8988T (cell line): ENCODE measurements at places on chromosomes 1 and 21.
A peak's percentile ranks its signal among the peaks of the same experiment; 100 is the strongest.

- DNase-seq: no peak
Observed at GRCh38 chr1:17957588-17958267, 149.9 kb upstream of the IGSF21 start.

DNA sequence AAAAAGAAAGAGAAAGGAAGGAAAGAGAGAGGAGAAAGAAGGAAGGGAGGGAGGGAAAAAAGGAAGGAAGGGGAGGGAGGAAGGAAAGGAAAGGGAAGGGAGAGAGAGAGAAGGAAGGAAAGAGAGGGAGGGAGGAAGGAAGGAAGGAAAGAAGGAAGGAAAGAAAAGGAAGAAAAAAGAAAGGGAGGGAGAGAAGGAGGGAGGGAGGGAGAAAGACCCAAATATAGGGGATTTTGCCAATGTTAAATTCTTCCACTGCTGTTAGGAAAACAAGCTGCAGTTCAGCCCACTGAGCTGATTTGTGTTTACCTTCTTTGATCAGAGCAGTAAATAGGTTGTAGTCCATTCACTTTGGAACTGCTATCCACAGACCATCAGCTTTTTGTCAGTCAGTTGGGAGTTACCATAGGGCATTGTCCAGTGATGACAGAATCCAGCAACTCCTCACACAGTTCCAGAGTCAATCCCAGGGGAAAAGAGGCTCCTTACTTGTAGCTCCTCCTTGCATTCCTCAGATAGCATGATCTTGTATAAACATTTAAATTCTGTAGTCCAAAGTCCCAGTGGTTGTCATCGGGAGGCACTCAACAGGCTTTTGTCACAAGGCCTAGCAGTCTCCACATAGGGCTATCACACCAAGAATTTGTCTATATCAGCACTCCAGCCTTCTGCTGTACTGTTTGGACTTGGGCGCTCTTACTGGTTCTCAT is 13.5 kb upstream of the PPP1R8 start:
- no peak for DNase-seq

DNA sequence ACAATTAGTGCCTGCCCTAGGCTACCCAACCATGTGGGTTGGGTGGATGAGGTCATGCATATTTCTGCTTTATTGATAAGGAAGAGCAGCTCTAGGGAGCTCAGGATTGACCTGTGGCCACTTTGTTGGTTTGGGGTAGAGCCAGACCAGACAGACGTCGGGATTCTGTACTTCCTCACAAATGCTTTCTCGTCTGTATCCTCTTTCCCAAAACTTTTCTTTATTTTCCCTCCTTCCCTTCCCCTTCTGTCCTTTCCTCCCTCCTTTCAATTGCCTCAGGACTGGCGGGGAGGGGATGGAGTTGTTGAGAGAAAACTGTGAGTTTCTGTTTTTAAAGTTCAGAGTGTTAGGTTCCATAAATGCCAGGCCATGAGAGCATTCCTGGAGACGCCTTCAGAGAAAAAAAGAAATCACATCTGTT is 68.0 kb downstream of the UCK2 start:
- no peak for DNase-seq

GRCh38 chr1:87179076-87179810 is 149.4 kb upstream of the LMO4 start:
- no peak for DNase-seq

GRCh38 chr1:165960881-165961280 is 133.5 kb downstream of the UCK2 start:
- DNase-seq: no peak

DNA sequence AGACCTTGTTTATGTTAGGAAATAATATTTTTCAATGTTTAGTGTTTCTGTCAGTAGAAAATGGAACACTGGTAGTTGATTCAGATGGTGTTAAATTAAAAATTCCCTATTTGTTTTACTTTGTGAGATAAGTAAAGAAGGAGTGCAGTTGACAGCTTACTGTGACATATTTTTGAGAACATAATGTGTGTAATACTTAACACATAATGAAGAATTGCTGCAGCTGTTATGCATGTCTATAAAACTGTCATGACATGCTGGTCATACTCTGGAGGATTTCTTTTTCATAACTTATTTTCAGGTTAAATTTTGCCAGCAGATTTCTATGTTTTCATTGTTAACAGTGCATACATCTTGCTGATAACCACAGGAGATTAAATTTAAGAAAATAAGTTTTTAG is 296.1 kb downstream of the CTH start:
- no peak for DNase-seq

GRCh38 chr1:12480748-12481362 is 137.2 kb downstream of the DHRS3 start:
- peak; percentile 43 for DNase-seq

- DNase-seq: no peak
Observed at GRCh38 chr1:93079685-93080141, 630 bp downstream of the MTF2 start.

DNA sequence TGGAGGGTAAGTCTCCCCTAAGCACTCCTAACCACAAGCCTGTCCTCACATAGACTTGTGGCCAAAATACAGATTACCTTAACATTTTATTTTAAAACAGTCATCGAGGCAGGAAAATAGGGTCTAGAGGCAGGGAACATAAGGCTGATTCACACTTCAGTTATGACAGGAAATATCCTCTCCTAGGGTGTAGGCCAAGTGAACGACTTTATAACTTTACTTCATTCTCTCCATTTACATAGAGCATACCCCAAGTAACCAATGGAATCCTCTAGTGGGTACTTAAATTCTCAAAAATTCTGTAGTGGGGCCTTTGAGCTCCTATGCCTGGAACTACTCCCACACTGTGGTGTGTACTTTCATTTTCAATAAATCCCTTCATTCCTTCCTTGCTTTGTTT is 113.0 kb downstream of the WDR3 start:
- no peak for DNase-seq

DNA sequence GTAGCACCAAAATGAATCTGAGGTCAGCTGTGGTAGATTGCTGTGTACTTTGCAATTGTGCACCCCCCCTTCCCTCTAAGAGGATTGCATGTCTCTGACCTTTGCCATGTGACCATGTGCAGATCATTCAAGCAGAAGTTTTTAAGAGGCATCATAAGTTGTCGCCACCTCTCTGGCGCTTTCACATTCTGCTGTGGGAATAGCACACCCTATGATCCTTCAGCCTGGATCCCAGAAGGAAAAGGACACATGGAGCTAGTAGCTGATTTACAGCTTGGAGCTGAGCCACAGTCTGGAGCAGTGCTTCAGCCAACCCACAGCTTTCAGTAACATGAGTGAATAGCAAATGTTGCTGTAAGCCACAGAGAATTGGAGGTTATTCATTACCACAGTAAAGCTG is 158.5 kb downstream of the TSEN15 start:
- DNase-seq: no peak

DNA sequence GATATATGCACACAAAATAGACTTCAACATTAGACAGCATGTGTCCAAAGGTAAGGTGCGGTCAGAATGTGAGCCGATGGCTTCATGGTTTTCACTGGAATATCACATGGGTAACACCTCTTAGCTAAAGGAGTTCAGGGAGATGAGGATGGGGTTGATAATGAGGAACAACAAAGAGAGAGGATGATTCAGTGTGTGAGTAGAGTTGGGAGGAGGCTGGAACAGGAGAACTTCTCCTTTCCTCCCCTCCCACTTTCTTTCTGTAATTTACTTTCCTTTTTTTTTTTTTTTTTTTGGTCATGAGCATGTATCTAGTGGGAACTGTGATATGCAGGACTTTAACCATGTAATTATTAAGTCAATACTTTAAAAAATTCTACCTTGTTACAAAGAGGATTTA is 99.4 kb downstream of the FASLG start:
- DNase-seq: no peak

DNA sequence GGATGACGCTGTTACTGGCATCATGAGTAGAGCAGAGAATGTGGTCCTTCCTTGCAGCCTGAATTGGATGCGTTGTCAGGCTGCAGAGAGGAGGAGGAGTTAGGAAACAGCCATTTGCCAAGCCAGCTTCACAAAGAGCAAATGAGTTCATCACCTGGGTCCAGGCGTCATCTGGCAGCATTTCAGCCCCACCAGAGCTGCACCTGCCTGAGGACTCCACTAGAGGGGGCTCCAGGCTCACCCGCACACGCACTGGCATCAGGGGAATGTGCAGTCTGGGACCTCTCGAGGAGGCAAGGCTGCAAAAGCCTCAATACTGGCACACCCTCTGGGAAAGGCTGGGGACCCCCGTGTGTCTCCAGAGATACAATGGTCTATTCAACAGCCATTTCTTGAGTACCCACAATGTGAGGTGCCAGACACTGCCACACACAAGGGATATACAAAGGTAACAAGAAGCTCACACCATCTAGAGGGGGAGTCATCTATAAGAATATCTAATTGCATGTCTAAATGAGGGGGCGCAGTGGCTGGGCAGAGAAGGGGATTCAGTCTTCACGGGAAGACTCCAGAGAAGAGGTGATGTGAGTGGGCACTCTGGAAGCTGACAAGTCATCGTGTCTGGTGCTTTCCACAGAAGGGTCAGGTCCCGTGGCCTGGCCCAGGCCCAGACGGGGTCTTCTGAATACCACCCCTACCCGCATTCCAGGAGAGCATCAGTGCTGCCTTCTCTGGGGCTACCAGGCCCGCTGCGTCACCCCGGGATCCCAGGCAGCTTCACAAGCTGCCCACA is 53.5 kb upstream of the CNTN2 start:
- peak; percentile 97 for DNase-seq

DNA sequence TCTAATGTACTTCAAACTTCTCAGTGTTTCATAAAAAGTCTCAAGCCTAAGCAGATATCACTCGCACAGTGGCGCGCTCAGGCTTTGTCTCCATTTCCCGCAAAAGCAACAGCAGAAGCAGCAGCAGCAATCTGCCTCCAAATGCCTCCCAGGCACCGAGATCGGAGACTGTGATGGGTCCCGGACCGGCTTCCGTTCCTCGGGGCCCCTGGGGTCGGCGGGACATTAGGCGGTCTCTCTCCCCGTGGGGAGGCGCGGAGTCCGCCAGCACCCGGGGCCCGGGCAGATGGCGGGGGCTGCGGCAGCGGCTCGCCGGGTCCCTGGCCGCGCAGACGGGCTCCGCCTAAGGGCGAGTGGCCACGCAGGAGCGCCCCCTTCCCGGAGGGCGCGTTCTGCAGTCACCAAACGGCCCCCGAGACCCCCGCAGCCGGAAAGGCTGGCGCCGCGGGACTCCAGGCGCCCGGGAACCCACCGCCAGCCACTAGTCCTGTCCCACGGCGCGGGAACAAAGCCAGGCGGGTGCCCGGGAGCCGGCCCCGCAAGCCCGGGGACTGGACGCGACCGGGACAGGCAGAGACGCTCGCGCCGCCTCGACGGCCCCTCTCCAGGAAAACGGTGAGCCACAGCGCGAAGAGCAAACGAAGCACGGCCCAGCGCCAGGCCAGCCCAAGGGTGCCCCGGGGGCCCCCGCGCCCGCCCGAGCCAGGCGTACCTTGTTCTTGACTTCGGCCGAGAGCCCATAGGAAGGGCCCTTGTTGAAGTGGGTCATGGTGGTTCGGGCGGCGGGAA is 590 bp downstream of the CNN3 start:
- DNase-seq: peak; percentile 52

GRCh38 chr1:61724506-61724812 is 482 bp downstream of the TM2D1 start:
- no peak for DNase-seq

DNA sequence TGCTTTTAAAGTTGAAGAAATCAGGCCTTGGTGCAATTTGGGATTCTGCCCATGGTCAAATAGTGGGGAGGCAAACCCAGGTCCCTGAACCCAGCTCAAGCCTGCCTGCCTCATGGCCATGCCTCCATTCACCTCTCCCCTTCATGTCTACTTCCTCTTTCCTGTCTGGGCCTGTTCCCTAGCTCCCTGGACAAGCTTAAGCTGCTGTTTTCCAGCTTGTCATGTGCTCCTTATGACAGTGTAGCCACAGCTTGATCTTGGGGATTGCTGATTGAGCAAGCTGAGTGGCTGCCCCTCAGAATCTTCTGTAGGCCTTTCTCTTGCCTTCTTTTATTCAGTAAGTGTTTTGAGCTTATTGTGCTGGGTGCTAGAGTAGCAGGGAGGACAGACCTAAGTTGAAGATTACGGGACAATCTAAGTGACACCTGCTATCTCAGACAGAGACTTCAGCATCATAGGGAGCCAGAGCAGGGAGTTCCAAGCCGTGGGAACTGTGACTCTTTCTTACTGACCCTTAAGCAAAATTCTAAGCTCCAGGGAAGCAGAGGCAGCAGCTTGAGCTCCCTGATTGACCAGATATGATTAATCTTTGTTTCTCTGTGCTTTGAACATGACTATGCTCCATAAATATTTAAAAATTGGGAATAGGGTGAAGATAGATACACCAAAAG is 520 bp upstream of the MR1 start:
- DNase-seq: no peak

DNA sequence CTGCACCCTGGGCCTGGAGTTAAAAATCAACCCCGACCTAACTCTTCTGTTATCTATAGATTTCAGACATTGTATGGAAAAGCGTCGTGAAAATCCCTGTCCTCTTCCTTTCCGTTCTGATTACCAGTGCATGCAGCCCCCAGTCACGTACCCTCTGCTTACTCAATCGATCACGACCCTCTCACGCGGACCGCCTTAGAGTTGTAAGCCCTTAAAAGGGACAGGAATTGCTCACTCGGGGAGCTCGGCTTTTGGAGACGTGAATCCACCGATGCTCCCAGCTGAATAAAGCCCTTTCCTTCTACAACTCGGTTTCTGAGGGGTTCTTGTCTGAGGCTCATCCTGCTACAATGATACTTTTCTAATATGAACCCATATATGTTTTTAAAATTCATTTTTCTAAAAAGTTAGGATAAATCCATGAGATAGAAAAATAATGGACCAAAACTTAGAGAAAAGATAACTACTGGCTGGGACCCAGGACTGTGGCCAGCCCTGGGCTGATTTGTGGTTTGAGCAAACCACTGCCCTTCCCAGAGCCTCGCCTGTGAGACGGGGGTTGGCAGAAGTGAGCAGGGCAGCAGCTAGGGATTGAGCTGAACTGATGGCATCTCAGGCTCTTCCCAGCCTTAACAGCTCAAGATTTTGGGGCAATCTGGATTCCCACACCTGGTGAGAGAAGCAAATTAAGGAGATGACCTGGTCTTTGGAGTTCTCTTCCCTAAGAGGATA is 5.0 kb downstream of the UQCRHL start:
- no peak for DNase-seq

- DNase-seq: no peak
Observed at GRCh38 chr1:178137238-178137637, 43.3 kb downstream of the RASAL2 start.

GRCh38 chr1:201098992-201099677 is 13.1 kb downstream of the CACNA1S start:
- no peak for DNase-seq

- no peak for DNase-seq
Observed at GRCh38 chr1:183778568-183779433, 26.1 kb upstream of the RGL1 start.

- DNase-seq: no peak
Observed at GRCh38 chr1:23392125-23392855, 22.7 kb upstream of the ZNF436 start.
